GM03348 (cell line): ENCODE measurements at places on chromosomes 1 and 21.
A peak's percentile ranks its signal among the peaks of the same experiment; 100 is the strongest.

GRCh38 chr1:94543001-94543400 is 1.4 kb upstream of the F3 start:
- no peak for DNase-seq

- DNase-seq, result peak; percentile 70
Observed at GRCh38 chr1:50704126-50704525, 255.9 kb downstream of the FAF1 start.

DNA sequence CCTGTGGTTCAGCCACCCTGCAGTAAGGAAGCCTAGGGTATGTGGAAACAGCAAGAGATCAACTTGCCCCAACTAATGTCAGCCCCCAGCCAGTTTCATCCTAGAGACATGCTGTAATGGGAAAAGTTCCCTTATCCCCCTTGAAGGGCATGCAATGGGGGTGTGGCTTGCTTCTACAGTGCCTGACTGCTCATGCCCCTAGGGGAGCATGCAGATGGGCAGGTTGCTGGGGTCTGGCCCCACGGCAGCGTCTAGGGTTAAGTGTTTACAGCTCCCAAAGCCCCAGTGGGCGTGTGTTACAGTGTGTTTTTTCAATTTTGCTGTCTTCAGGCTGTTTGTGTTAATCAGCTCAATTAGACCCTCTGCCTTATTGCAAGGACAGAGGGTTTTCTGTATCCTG is 1105.9 kb downstream of the AMY1C start:
- DNase-seq, result no peak

DNA sequence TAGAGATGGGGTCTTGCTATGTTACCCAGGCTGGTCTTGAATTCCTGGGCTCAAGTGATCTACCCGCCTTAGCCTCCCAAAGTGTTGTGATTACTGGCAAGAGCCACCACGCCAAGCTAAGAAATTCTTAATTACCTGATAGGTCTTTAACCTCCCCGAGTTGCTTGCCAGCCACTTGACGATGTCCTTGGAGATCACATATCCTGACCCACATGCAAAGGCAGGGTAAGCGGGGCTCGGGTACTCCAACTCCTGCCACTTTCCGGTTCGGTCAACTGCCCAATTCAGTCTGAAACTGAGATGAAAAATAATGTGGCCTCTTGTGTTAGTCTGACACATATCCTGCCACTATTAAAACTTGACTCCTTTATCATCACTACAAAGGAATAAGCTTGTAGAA is 50.2 kb downstream of the B3GALNT2 start:
- no peak for DNase-seq

DNA sequence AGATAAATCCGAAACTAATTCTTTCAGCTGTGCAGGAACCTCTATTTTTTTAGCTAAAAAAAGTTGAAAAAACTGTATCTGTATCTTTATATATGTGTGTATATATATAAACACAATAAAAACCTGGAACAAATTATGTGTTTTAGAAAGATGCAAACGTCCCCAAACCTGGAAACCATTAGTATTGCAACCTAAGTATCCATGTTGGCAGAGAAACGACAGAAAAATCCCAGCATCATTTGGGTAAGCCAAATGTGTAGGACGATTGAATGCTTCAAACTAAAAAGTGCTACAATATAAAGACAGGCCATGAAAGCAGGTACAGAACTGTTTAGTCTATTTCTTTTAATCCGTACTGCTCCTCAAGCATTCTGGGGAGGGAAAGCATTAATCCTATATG is 87.9 kb downstream of the AHCTF1 start:
- no peak for DNase-seq

DNA sequence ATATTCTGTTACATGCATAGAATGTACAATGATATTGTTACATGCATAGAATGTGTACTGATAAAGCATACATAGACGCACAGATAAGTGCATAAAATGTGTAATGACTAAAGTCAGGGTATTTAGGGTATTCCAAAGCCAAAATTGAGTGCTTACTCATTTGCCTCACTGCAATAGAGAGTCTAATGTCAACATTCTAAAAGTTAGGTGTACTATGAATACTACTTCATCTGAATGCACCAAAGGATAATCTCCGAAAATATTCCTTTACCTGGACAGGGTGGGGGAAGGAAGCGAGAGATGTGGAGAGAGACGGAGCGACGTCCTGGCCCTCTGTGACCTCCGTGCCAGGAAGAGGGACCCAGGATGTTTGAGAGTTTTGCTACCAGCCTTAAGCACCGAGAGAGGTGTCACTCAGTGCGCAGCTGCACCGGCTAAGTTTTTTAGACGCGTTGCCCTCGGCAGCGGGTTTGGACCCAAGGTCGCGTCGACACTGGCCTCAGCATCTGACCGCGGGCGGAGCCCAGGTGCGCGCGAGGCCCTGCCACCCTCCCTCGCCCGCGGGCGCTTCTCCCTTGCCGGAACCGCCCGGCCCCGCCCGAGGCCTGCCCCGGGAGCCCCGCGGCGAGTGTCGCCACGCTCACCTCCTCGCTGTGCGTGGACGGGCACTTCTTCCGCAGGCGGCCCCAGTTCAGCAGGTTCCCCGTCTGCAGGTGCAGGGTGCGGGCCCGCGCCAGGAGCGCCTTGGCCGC is 660 bp downstream of the GCLM start:
- peak; percentile 52 for DNase-seq

- DNase-seq, result no peak
Observed at GRCh38 chr1:63710761-63711380, 62.9 kb upstream of the ROR1 start.

DNA sequence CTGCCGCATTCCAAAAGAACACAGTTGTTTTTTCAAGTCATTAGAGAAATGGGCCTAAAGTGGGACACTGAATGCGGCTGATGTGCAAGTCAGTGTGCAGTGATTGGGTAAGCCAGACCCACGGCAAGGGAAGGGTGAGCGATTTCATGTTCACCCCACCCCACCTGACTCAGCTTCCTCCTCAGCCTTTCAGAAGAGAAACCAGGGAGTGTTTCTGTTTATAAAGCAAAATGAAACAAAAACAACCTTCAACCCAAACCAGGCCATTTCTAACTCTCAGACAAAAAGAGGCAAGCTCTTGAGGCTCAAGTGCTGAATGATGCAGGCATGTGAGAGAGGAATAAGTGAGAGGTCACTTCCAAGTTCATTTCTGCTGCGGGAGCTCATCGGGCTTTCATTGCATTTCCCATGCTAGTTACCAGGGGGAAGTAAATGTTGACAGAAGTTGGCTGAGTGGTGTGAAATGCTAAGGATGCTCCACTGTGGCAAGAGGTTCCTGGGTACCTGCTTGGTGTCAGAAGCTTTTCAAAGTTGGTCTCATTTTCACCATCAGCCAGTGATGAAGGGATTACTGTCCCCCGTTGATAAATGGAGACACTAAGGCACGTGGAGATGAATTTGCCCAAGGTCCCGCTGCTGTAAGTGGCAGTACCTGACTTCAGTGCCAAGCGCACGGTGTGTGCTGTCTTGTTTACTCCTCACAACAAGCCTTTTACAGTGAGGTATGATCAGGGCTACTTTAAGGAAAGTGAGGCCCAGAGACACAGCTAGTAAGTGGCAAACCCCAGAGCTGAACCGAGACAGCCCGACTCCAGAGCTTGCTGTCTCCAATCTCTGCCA is 29.1 kb downstream of the STPG1 start:
- DNase-seq, result peak; percentile 44

GRCh38 chr1:54312796-54313316 is 93.3 kb downstream of the SSBP3 start:
- peak; percentile 87 for DNase-seq

DNA sequence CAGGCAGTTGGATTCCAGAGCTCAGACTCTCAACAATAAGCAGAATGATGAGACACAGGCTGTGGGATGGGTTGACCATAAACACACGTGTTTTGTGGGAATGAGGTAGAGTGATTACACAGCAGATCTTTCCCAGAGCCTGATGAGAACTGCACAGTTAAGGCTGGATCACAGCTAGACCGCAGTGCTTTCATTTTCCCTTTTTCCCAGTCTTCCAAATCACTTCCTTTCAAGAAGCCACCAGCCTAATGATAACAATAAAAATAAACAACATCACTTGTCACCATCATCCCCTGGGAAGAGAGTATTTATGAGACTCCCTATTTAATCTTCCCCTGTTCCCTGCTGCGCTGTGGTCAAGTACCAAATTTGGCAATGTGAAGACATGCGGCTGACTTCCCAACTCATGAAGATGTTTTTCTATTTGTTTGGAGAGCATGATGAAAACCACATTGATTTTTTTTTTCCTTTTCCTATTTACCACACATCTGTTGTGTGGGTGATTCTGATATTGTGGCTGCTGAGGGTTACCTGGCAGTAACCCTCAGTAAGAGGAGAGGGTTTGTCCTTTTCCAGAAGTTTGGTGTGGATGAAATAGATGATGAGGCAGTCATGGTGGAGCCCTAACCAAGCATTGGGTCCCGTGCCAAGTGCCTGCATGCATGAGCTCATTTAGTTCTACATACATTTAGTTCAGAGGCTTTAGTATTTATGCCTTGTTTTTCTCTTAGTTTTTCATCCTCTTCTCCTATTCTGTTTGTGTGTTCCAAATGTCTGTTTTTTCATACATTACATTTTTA is 248.9 kb upstream of the HOOK1 start:
- DNase-seq, result peak; percentile 72

- no peak for DNase-seq
Observed at GRCh38 chr1:23801876-23802275, 1.3 kb upstream of the GALE start.

- DNase-seq, result peak; percentile 66
Observed at GRCh38 chr1:61839679-61840078, 97.4 kb downstream of the PATJ start.

DNA sequence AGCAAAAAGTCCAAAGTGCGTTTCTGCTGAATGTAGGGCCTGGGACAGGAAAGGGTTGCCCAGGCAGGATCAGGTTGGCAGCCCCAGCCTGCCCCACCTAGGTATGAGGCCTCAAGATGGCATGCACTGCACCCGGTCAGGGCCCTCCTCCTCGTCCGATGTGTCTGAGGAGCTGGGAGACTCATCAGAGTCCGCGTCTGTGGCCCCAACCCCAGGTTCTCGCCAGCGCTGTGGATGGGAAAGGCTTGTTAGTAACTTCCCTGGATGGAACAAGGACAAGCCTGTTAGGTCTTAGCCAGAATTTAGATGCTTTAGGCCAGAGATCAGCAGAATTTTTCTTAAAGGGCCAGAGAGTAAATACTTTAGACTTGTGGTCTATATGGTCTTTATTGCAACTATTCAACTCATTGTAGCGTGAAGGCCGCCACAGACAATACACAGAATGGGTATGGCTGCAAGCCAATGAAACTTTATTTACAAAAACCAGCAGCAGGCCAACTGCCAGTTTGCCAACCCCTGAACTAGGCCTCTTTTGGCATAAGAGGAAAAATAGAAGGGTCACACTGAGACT is 12.4 kb downstream of the PEA15 start:
- DNase-seq, result peak; percentile 36

GRCh38 chr1:36534711-36535412 is 52.1 kb upstream of the CSF3R start:
- DNase-seq, result no peak

GRCh38 chr1:119336848-119337247 is 31.7 kb upstream of the HAO2 start:
- DNase-seq, result no peak

DNA sequence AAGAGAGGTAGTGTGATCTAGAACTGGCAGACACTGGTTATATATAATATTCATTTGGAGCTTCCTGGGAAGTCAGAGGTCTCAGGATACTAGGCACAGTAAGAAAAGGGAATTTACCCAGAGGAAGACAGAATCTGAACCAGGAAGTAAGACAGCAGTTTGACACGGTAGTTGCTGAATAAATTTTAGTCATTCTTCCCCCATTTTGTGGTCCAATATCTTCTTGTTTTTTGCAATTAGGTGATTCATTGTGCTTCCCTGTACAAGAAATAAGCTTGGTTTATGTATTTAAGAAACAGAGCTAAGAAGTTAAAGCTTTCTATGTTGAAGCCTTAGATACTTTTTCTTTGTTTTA is 1.3 kb downstream of the TMEM167B start:
- DNase-seq, result no peak

DNA sequence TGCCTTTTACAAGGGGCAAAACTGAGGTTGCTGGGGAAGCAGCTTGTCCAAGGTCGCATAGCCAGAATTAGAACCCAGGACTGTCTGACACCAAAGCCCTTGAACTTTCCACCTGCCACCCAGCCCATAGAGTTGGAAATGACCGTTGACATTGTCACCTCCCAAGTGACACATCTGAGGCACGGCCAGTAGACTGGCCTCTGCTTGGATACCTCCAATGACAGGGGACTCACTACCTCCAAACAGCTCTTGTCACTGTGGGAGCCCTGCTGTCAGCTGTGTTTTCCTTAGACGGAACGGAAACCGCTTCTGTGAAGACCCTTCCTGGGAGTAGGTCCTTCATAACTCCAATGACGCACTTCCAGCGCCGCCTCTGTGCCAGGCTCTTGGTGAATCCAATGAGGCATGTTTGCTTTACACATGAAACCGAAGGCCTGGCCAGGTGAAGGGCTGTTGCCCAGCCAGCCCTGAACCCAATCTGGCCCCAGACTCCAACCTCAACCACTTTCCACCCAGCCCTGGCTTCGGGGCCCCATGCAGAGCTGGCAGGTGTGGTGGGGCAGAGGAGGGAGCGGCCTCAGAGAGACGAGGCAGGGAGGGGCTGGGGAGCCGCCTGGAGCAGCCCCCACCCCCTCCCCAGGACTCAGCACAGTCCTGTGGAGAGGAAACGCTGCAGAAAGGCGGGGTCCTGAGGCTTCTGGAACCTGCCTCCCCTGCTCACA is 109.2 kb upstream of the IFFO2 start:
- no peak for DNase-seq

GRCh38 chr1:224131253-224131652 is 17.3 kb downstream of the FBXO28 start:
- DNase-seq, result no peak

- no peak for DNase-seq
Observed at GRCh38 chr1:39704757-39705156, 13.5 kb upstream of the HPCAL4 start.

GRCh38 chr1:76697361-76697760 is 169.9 kb upstream of the ST6GALNAC5 start:
- no peak for DNase-seq

GRCh38 chr1:65172936-65173690 is 25.1 kb downstream of the AK4 start:
- no peak for DNase-seq

- no peak for DNase-seq
Observed at GRCh38 chr21:34956416-34957316, 92.4 kb downstream of the RUNX1 start.

DNA sequence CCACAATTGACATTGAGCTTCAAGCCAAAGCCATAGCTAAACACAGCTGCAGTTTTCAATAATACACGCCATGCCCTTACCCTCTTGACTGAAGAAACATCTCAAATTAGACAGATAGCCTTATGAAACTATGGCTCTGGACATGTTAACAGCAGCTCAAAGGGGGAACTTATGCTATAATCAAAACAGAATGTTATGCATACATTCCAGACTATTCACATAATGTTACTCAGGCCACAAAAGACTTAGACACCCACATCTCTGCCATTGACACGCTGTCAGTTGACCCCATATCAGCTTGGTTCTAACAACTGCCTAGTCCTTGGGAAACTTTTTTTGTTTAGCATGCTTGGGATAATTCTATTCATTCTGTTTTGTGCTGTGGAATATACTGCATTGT is 2.3 kb upstream of the NENF start:
- DNase-seq, result no peak
